Dermis blood vessel endothelial cell (primary cell): ENCODE measurements at places on chromosomes 2 and 18. TPM values are rescaled to one million over a fixed set of nuclear protein-coding genes. Genes with fewer than 3 reads are reported as not detected.

- no peak for DNase-seq
Observed at GRCh38 chr2:37882036-37882435, 43.1 kb upstream of the RMDN2 start.

DNA sequence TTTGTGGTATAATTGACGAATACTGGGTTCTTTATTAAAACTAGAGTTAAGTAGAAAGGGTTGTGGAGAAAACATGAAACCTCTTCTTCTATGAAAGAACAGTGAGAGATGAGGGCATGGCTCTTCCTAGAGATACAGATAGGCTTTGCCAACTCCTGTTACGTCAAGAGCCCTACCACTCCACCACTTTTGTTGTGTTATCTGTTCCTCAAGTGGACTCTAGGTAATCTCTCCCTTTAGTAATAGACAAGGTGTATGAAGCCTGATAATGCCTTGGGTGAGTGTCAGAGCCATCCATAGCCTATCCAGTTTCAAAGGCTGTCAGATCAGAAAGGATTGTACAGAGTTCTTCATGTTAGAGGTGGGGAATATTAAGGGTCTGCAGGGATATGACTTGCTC is 176.4 kb downstream of the SETBP1 start:
- no peak for DNase-seq

MBD5 gene
- total RNA-seq: 12.3 TPM in 2 replicates

CHRND gene
- total RNA-seq: not detected in 2 replicates

GRCh38 chr2:7032371-7032770 is 115.2 kb downstream of the RNF144A start:
- no peak for DNase-seq

DNA sequence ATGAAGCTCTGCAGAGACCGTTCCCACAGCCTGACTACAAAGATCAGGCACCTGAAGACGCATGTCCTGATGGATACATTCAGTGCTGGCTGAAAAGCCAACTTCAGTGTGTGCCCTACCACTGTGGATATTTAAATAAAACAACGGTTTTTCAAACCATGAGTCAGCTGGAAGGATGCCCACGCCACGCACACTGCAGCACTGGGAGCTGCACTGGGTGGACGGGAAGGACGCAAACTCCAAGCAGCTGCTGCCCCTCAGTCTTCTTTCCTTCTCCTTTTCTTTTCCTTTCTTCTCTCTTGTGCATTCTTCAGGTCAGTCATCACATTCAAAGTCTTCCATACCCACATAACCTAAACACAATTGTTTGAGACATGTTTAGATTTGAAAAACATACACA is 7.9 kb downstream of the TMEM18 start:
- peak; percentile 36 for DNase-seq

DNA sequence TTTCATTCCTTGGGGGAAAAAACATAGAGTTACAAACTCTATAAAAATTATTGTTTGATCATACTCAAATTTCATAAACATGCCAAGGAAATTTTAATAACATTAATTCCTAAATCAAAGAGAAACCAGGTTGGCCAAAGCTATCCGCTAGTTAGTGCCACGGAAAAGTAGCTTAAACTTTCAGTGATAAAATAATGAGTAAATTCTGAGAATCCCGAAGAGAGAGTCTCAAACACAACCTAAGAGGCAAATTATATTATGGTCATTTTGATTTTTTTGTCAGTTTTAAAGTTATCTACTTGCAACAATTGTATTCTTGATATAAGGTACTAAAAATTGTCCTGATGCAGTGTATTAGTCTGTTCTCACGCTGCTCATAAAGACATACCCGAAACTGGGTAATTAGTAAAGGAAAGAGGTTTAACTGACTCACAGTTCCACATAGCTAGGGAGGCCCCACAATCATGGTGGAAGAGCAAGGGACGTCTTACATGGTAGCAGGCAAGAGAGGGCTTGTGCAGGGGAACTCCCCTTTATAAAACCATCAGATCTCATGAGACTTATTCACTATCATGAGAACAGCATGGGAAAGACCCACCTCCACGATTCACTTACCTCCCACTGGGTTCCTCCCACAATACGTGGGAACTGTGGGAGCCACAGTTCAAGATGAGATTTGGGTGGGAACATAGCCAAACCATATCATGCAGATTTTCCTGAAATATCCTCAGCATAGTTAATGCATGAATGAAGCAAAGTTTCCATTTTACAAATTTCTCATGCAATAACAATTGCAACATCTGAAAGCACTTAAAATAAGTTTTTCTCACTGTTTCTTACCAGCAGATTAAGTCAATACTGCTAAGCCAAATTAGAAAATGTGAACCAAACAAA is 205.9 kb upstream of the STK17B start:
- DNase-seq: no peak

GRCh38 chr2:73239776-73240175 is 5.7 kb downstream of the CCT7 start:
- DNase-seq: peak; percentile 94

DNA sequence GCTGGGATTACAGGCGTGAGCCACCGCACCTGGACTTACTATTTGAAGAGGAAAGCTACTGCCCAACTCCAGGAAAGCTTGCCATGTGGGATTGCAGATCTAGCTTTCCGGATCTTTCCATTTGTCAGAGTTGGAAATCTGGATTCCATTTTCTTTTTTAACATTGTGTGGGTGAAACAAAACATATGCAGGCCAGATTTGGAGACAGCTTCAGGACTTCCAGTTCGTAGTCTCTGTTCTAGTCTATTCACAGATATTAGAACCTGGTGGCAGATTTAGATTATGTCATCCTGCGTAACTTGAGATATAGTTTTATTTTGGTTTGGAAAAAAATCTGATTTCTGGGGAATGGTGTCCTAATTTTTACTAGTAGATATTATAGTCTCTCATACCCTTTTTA is 70.5 kb downstream of the ZNF236 start:
- DNase-seq: no peak

GRCh38 chr18:62531931-62532330 is 9.1 kb downstream of the ZCCHC2 start:
- no peak for DNase-seq

DNA sequence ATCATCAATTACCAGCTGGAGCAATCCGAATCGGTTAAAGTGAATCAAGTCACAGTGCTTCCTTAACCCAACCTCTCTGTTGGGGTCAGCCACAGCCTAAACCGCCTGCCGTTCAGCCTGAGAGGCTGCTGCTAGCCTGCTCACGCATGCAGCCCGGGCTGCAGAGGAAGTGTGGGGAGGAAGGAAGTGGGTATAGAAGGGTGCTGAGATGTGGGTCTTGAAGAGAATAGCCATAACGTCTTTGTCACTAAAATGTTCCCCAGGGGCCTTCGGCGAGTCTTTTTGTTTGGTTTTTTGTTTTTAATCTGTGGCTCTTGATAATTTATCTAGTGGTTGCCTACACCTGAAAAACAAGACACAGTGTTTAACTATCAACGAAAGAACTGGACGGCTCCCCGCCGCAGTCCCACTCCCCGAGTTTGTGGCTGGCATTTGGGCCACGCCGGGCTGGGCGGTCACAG is 496 bp upstream of the ITGA4 start:
- no peak for DNase-seq

DNA sequence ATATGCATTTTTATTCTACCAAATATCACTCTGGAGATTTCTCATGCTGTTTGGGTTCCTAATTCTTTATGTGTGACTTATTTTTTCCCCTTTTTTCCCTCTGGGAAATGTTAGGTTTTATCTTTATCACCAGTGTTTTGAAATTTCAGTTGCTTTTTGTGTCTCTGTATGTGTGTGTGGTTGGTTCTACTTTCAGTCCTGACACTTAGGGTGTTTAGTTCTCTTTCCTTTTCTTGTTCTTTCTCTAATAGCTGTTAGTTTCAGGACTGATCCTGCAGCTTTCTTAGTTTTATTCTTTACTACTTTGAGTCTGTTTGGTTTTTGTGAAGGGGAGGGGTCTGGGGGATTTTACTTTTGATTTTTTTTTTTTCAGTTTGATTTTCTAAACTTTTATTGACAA is 23.1 kb downstream of the PPM1B start:
- DNase-seq: no peak

- no peak for DNase-seq
Observed at GRCh38 chr2:240795916-240796510, 24.0 kb downstream of the KIF1A start.

DNA sequence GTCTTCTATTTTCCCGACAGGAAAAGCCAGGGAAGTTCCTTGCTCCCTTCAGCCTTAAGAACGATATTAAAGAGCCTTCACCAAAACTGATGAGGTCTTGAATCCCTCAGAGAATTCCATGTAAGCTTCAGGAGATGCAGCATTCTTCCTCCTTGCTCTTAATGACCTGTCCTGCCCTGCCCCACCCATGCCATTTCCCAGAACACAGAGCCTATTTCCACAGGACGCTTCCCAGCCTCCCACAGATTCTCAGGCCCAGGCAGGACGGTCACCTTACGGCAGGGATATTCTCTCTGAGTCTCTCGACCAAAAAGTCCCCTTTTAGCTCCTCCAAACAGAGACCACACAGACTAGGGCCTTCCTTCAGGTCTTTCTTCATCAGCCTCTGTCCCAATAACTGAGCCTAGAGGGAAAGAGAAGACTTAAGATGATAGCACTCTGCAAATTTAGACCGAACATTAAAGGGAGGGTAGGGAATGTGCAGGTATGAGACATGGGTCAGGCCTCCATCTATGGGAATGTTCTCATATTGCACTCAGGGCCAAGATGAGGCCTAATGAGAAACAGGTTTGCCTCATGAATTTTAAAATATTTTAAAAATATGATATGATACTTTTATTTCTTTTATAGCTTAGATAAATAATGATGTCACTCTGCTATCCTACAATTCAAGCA is 62.1 kb downstream of the COBLL1 start:
- DNase-seq: no peak

CRYGC gene
- not detected in 2 replicates for total RNA-seq

- DNase-seq: no peak
Observed at GRCh38 chr2:8045081-8045614, 636.7 kb upstream of the ID2 start.
